ENCODE measurements at places on chromosomes 6 and 20. TPM values are rescaled to one million over a fixed set of nuclear protein-coding genes. Genes with fewer than 3 reads are reported as not detected.

Gene SLC4A11
- 0.63 TPM for total RNA-seq

Gene MEP1A
- total RNA-seq: not detected

Gene RIN2
- 48.3 TPM for total RNA-seq

Gene TMEM151B
- total RNA-seq: not detected

Gene LHFPL5
- total RNA-seq: not detected

DNA sequence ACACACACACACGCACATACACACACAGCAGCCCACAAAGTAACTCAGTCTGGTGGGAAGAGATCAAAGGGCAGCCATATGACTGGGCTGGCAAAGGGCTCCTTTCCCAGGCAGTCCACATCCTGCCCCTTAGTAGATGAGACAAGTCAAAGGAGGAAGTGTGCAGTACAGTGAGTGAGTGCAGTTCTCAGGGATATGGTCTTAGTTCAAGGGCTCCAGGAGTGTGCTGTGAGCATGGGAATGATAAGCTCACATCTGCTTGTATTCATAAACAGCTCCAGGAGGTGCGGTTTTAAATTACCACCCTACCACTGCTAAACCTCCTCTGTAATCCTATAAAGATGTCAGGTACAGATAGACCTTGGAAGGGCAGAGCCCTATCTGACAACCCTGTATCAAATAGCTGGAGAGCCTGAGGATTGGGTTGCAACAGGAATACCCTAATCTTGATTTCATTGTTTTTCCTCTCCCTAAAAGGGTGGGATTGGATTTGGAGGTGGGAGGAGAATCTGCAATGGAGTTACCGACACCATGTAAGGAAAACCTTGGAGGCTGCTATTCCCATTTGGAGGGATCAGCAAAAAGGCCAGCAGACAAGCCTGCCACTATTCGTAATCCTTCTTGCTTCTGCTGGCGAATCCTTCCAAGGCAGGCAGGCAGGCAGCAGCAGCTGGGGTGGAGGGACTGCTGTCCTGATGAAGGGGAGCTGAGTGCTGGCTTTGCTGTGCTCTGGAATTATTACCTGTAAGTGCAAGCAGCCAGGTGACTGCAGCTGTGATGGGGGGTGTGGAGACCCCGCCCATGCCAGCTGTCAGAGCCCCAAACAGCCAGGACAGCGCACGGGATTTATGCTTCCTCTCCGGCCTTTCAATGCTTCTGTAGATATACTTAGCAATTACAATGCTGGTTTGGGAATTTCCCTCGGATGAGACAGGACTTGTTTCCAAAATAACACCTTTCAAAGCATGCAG, 342.7 kb downstream of the PRL start:
- DNase-seq: peak; percentile 16

DNA sequence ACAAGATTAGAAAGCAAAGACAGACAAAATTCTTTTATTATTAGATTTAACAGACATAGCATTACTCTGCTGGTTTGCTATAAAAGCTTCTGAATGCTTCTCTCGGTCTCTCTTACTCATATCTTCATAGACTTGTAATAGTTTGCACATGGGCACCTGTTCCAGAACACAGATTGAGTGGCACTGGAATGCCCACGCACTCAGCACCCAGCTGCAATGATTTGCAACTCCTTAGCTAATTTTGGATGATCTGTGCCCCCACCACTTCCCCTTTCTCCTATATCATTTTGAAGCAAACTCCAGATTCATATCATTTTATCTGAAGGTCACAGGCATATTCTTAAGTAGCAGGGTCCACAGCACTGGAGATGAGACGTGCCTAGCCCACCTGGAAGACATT, 148.8 kb downstream of the CFAP61 start:
- no peak for DNase-seq

- DNase-seq: no peak
These were observed 80.1 kb downstream of the DLGAP4 start for GRCh38 chr20:36386236-36386635.

- no peak for DNase-seq
These were observed 127.8 kb upstream of the SLC22A23 start for GRCh38 chr6:3584606-3585005.

GRCh38 chr6:168031411-168031971, 34.0 kb downstream of the KIF25 start:
- DNase-seq: peak; percentile 79

- DNase-seq: no peak
These were observed 100.4 kb upstream of the MLN start for GRCh38 chr6:33904050-33904746.

GRCh38 chr6:32244270-32244669, 20.4 kb upstream of the NOTCH4 start:
- peak; percentile 60 for DNase-seq

- no peak for DNase-seq
These were observed 47.4 kb upstream of the OLIG3 start for GRCh38 chr6:137541534-137542063.

- no peak for DNase-seq
These were observed 156.1 kb upstream of the SALL4 start for GRCh38 chr20:51958099-51959065.

- no peak for DNase-seq
These were observed 44.6 kb upstream of the TBC1D7 start for GRCh38 chr6:13372688-13373487.

- no peak for DNase-seq
These were observed 36.2 kb upstream of the CDYL start for GRCh38 chr6:4740032-4740431.

DNA sequence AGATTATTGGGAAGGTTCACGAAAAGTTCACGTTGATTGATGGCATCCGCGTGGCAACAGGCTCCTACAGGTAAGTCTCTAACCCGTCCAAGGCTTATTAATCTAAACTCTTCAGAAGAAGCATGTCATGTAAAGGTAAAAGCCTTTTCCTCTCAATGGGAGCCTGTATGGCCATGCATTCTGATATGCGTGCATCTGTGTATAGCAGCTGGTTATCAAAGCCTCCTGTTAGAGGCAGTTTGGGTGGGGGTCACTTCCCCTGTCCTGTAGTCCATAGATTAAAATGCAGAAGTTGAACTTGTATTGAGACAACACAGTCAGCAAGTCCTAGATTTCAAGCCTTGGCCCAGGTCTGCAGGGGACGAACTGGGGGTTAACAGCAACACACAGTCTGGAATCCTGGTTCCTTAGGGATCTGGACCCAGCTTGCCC, 14.2 kb upstream of the DHX35 start:
- DNase-seq: no peak

GRCh38 chr6:13375360-13375878, 47.1 kb upstream of the TBC1D7 start:
- no peak for DNase-seq

DNA sequence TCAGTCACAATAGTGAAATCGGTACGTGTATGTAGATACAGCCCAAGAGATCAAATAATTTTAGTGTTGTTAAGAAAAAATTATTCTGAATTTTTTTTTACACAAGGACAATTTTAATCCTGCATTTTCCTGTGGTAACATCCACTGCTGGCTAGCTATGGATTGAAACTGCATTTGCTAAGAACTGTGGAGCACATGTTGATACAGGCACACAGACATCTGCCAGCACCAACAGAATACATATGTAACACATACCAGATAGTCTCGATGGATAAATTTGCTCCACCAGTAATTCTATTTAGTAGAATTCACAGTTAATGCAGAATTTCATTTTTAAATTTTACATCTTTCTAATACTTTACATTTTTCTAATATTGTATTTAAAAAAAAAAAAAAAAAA, 2.2 kb downstream of the ASIP start:
- no peak for DNase-seq

Measured in GM23248 (cell line).